ENCODE measurements at places on chromosomes 5 and 9.

DNA sequence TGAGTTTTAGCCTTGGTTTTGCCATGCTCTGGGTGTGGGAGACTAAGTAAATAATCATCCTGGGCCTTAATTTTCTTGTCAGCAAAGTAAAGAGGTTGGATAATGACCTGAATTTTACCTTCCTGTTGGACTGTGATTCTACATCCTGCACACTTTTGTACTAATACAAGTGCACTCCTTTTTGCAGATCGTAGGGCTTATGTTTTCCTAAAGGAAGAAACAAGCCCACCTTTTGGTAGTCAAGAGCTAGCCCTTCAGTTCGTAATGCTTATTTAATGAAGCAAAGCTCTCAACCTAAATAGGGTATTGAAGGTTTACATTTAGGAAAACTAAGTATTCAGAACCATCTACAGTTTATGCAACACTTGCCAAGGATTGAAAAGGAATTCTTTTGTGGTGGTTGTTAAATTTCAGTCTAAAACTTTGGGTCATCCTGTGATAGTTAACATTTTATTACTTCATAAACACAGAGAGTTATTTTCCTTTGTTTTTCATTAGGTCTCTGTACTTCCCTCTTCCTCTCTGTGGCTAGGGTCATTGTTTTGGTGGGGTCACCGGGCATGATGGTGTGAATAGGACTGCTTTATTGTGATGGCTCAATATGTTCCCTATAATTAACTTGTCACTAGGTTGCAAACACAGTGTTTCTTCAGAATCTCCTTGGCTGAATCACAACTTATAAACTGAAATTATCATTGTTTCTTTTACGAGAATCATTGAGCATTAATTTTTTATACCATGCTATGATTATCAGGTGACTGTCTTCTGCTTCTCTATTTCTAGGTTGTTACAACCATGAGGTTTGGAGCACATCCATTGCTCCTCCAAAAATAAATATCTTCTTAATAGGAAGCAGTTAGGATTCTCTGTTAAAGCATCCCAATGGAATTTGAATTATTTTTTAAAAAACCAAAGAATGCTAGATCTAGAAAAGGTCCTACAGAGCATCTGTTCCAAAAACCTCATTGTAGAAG, 28.5 kb downstream of the SPINK5 start:
- DNase-seq = no peak

- DNase-seq = no peak
Observed at GRCh38 chr9:81318571-81318970, 370.8 kb downstream of the TLE1 start.

DNA sequence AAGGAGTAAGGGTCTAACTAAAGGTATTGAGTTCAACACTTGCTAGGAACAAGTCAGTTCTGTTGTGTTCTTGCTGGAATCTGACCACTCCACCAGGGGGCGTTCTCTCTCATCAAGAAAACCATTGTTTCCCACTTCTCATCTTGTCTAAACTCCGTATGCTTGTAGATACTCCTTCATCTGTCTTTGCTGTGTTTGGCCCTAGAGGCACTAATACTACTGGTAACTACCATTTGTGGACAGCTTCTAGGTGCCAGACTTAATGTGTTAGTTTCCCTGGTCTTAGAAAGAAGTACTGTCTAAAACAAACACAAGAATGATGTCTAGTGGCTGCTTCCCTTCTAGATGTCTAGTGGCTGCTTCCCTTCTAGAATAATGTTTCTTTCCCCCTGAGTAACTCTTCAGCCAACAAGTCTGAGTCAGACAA, 18.7 kb upstream of the PTPDC1 start:
- peak; percentile 85 for DNase-seq

GRCh38 chr5:105616599-105616998, 2054.0 kb upstream of the NUDT12 start:
- no peak for DNase-seq

Data from tongue (tissue), 3 donors.